ENCODE measurements at places on chromosomes 2 and 18.

- peak; percentile 24 for DNase-seq
Measured at GRCh38 chr2:24613154-24613814, 122.2 kb downstream of the NCOA1 start.

GRCh38 chr2:17626986-17627385 lies 86.5 kb downstream of the VSNL1 start:
- no peak for DNase-seq

DNA sequence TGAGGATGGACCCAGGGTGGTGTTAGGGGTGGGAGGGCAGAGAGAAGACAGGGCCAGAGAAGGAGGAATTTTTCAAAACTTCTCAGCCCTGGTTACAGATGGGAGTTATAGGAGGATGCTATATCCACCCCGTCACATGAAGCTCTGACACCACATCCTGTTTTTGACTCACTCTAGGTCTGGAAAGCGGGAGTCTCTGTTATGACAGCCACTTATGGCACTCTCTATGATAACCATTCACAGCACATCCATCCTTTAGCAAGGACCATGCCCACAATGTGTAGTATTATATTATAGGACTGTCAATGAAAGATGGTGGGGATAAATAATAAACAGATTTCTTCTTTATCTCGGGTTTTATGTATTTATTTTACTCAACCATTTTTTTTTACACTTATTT lies 461.2 kb downstream of the CDH2 start:
- DNase-seq: no peak

DNA sequence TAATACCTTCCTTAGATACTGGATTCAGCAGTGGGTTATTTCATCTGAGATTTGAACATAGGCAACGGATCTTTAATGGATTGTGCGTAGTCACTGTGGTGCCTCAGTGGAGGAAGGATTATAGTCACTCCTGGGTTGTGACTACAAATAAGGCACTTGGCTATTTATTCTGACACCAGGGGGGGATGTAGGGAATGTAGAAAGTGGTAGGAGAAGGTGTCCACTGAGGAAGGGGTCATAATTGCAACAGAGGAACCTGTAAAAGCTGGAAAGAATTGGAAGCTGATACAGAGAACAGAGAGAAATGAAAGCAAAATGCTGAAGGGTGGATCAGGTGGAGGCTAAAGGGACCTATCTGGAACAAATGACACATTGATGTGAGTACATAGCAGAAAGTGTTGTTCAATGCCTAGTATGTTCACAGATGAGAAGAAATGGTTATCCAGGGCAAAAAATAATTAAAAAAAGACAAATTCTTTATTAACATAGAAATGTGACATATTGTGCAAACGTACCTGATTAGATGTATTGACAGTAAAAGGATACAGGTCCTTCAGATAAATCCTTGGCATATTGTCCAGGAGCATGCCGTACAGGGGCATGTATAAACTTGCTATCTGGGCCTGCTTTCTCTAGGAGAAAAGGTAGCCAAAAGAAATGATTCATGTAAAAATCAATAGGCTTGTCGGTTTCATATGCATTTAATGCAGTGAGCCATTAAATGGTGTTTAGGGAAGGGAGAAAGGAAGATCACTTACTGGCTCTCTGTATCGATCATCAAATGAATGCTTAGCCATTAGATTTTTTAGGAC lies 91.2 kb upstream of the CCDC195 start:
- DNase-seq: no peak

GRCh38 chr2:38375696-38376345 lies 1.3 kb downstream of the ATL2 start:
- DNase-seq: no peak

DNA sequence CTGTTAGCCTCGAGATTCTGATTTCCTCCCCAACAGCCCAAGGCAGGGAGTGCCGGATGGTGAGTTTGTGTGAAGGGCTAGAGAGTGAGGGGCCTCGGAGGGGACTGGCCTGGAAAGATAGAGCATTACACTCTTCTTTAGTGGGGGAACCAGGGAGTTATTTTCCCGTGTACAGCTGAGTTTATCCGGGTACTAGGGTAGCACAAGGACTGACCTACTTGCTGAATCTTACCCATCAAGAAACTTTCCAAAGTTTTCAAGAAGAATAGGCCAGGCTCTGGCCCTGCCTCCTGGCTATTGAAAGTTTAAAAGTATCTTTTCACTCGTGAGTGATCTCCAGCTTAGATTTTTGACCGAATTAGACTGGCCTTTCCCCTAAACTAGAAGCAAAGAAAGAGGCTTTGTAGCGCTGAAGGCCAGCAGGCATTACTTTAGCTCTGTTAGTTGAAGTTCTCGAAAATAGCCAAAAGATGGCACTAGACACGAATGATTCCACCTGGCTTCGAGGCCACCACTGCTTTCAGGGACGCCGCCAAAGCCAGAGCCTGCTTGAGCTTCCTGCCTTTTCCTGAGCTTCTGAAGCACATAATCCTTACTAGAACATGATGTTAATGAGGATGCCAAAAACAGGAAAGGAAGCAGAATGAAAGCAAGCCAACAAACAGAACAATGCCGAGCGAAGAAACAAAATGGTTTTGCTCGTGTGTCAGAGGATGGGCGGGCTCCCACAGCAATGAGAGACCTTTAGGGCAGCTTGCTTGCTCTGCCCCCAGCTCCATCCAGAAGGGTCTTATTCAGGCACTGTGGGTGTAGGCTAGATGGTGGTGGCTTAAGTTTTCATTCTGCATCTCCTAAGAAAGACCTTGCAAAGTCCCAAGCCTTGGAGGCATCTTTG lies 55.8 kb downstream of the TSN start:
- DNase-seq: peak; percentile 18

DNA sequence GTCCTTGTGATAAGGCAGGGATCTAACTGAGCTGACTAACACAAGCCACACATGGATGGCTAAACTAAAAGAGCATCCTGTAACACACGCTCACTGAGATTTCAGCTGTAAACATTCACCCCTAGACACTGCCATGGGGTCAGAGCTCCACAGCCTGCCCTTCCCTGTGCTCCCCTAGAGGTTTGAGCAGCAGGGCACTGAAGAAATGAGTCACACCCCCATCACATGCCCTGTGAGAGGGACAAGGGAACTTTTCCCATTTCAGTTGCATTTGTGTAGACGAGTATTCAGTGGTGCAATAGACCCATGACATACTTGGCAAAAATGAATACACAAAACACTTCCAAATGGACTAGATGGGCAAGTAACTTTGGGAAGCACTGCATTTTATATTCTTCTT lies 402.4 kb upstream of the LRRTM1 start:
- no peak for DNase-seq

DNA sequence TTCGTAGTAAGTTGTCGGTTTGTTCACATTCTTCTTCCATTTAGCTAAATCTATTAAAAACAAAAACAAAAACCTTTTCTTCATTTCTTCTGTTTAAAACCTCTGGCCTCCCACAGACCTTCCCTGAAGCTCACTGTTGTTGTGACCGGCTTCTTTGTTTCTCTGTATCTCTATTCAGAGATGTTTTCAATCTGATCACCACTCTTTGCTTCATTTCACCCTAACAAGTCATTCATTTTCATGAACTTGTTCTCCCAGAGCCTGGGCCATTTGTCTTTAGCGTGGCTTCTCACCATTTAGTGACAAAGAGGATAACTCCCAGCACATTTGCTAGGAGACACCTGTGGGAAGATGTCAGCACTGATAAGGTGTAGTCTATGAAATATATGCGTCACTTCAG lies 794.2 kb downstream of the ERBB4 start:
- DNase-seq: no peak

GRCh38 chr2:175804122-175804521 lies 197.9 kb downstream of the LNPK start:
- DNase-seq: no peak

DNA sequence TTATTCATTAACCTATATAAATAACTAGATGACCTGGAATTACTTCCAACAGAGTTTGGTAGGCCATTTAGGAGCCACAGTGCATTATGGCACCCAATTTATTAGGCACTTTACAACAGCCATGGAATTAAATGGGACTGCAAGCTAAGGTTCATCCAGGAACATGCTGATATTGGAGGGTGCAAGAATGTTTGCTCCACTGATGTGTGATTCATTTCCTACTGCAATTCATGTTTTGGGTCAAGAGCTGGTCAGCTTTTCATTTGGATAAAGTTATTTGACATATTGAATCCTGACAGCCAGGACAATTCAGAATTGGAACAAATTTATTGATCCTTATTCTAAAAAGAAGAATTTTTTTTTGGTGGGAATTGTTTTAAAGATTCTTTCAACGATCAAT lies 11.8 kb upstream of the LYPD1 start:
- DNase-seq: no peak
